Activated CD8-positive, alpha-beta memory T cell treated with anti-CD3 and anti-CD28 coated beads for 1 hour (primary cell): ENCODE measurements at places on chromosomes 6 and 20.

DNA sequence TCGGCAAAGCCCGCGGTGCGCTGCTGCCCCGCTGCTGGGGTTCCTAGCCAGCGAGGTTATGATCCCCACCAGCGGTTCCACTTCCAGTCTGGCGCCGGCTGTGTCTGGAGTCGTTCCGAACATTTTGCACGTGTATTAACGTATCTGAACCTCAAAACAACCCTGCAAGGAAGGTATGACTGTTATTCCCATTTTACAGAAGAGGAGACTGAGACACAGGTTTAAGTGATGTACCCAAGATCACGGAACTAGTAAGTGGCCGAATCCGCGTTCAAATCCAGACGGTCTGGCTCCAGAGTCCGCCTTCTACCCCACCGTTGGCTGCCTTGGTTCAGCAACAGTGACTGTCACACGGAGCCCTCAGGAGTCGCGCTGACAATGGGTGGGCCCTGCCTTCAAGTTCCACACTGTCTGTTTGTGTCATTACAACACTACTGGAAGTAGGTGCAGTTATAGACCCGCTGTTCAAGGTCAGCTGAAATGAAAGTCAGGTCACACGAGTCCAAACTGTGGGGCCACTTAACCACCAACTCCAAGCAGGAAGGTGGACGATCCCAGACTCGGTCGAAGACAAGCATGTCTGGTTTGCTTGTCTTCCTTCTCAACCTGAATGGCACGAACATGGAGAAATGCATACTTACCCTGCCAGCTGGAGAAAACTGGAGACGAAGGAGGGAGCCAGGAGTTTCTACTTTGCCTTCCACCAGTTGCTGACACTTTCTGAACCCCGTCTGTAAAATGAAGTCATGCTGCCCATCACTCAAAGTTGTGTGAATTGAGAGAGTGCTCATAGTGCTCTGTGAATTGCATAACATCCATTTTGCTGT is 803 bp upstream of the SRXN1 start:
- no peak for DNase-seq

GRCh38 chr20:63114006-63114692 is 101.8 kb downstream of the YTHDF1 start:
- DNase-seq = no peak

DNA sequence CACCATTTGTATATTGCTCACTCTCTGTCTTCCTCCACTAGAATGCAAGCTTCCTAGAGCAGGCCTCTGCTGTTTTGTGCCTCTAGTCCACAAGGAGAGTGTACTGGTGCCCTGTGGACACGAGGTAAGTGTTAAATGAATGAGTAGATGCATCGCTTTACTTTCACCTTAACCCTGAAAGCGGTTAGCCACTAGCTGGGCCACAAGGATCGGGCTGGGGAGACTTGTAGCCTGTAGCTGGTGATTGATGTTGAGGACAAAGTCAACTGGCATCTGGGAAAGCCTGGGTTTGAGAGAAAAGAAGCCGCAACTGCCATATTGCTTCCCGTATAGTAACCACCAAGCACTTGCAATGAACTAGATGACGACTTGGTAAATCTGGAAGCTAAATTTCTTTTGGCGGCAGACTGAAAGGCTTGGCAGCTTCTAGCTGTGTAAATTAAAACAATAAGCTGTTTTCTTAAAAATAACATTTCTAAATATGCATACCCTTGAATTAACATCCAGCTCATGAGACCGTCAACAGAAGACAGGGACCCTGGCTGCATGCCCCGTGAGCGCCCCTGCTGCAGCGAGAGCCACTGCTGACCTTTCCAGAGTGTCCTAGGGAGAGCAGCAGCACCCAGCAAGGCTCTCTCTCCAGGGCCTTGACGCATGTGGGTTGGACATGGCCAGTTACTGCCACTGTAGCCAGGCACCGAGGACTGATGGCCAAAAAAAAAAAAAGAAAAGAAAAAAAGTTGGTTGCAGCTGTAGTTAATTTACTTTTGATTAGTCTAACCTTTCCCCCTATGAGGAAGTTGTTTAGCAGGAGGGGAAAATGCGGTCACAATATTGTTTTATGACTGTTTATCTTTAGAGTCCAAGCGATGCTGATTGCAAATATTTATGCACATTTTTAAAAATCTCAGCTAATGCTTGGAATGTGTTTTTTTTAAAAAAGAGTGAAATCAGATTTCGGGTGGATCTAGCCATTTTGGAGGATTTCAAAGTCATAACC is 315.1 kb downstream of the TFAP2C start:
- DNase-seq = no peak

GRCh38 chr20:41619360-41620100 is 1.4 kb upstream of the CHD6 start:
- no peak for DNase-seq

DNA sequence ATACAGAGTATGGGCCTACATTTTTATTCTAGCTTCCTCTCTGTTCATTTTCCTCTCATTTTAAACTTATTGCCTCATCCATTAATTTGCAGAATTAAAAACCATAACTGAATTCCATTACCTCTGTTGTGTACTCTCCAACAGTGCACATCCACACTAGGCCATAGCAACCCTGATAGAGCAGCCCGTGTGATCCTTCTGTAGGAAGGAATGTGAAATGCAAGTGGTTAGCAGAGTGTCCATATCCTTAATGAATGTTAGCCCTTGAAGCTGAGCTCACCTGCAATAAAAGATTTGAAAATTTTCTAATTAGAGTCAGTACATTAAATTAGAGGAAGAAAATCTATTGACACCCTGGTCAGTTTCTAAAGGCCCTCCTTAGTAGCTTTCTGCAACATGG is 6.5 kb upstream of the GRIK2 start:
- DNase-seq = no peak
